Stimulated activated CD8-positive, alpha-beta memory T cell treated with anti-CD3 and anti-CD28 coated beads, Interleukin-4, amount 100 ng/mL, for 24 hours (primary cell): ENCODE measurements at places on chromosomes 1 and 21.

DNA sequence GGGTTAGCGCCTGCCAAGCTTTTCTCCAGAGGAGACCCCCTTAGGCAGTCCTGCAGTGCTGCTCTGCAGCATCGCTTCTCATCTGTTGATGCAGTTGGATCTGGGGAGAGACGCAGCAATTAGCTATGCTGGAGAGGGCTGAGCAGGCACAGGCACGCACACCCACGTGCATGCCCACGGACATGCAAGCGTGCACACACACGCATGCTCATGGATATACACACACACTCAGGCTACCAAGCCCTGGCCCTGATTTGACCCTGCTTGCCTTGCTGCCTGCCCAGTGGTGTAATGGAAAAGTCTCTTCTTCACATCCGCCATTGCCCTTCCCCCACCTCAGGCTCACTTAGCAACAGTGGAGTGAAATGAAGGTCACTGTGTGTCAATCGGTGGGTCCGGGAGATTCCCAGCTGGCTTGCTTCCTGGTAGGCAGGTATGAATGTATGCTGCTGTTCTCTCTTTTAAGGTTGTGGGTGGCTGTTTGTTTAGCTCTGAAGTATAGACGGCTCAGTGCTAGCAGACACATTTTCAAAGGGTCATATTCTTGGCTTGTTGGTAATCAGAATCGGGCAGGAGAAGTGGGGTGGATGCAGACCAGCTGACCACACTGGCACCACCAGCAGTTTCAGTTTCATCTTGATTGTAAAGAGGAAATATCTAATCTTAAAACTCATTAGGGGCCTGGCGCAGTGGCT is 9.5 kb downstream of the ATP1B1 start:
- no peak for DNase-seq

DNA sequence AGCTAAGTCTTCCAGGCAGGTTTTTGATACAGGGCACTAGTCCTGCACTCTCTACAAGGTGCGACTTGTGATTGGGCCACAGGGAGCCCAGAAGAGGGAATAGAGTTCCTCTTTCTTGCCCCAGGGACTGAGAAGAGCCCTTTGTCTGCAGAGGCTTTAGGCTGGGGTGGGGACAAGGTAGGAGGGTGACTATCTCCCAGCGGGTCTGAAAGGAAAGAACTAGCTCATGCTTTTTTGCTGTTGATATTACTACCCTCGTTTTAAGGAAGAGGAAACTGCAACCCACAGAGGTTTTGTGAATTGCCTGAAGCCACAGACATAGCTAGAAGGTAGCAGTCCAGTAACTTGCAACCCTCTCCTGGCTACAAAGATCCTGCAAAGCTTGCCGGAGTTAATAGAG is 615.2 kb downstream of the MATN1 start:
- DNase-seq = no peak

DNA sequence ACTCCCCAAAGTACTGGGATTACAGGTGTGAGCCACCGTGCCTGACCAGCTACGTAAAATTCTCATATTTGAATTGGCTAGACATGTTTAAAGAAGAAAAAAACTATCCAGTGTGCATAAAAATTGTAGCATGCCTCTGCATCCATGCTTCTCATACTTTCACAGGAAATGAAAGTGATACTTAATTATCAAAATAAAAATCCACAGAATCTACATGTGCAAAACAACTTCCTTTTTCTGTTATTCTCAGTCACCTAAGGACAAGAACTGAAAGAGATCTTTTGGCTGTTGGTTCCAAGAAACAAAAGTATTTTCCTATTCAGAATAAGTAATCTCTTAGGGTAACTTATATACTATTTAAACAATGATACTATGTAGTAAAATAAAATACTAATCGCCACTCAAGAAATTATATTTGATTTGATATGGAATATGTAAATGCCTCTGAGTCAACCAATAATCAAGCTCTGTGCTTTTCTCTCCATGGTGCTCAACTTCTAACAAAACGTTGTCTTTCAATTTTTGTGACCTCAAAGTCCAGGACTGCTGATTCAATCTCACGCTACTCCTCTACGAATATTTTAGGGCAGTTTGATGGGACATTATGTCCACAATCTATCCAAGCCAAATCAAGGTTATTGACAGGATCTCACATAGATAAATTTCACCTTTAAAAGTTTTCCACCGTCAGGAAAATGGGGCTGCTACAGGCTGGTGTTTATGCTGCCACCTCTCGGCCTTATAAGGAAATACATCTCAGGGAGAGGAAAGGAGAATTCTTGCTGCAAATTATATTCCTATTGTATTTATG is 102.7 kb downstream of the ZNF281 start:
- no peak for DNase-seq

- DNase-seq = no peak
Measured at GRCh38 chr1:83545066-83545862, 453.7 kb downstream of the TTLL7 start.

DNA sequence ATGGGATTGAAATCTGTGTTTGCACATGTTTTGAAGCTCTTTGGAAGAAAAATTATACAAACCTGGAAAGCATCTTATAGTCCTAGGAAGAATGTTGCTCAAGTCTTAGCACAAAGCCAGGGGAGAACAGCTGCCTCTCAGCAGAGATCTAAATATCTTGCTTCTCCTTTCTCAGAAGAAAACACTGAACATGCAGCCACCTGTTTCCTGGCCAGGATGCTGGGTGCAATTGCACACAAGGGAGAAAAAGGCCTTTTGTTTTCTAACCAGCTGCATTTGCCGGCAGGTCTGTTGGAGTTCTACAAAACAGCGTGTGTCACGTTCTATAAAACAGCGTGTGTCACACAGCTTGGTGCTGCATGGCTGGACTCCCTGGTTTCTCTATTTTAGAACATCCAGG is 259.6 kb upstream of the PLD5 start:
- no peak for DNase-seq

- no peak for DNase-seq
Measured at GRCh38 chr21:42580076-42580792, 66.6 kb downstream of the SLC37A1 start.

DNA sequence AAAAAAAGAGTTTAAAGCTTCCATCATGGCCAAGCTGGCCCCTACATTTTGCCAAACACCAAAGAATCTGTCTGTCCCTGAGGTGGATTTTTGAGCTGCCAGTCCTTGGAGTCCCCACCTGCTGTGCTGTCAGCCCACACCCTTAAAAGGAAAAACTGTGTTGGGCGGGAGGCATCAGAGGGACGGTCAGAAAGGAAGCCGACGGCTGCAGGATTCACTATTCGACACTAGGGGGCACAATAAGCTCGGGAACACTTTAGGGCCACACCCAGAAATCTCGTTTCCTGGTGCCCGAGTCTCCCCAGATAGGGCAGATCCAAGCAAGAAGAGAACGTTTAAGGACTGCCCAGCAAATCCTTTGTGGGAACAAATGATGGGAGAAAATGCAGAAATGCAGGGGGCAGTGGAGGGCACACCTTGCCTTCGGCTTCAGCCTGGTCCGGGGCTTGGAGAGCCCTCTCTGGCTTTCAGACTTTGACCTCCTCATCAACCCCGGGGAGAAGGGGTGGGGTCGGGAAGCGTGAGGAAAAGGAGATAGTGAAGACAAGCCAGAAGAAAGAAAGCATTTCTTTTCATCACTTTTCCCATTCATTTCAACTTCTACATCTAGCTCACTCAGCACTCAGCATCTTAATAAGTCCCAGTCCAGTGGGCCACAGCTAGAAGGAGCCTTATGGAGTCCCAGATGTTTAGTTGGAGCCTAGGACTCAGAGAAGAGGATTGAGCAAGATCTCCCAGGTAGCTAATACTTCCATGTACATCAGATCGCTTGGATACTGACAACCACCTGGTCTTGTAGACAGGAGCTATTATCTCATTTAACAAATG is 5.0 kb upstream of the CTTNBP2NL start:
- peak; percentile 56 for DNase-seq

DNA sequence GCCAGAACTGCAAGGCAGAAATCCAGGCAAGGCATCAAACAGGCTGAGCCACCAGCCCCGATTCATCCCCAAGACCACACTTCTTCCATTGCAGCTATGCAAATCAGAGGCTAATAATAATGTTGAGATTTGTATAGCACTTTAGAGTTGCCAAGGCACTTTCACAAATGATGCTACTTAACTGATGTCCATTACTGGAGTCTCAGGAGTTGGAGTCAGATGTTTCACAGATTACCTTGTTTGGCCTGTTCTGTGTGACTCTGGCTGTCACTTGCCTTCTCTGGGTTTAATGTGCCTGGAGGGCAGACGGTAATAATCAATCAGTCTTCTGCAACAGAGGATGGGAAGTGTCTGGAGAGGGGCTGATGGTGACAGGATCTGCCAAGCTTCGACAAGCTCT is 40.8 kb upstream of the MPZL1 start:
- DNase-seq = no peak

GRCh38 chr1:14615549-14616218 is 17.2 kb downstream of the KAZN start:
- DNase-seq = no peak

GRCh38 chr1:13703128-13703513 is 3.1 kb downstream of the PRDM2 start:
- DNase-seq = no peak

GRCh38 chr1:36532810-36533401 is 50.2 kb upstream of the CSF3R start:
- DNase-seq = no peak

- no peak for DNase-seq
Measured at GRCh38 chr1:84988588-84988987, 8.3 kb downstream of the MCOLN2 start.

DNA sequence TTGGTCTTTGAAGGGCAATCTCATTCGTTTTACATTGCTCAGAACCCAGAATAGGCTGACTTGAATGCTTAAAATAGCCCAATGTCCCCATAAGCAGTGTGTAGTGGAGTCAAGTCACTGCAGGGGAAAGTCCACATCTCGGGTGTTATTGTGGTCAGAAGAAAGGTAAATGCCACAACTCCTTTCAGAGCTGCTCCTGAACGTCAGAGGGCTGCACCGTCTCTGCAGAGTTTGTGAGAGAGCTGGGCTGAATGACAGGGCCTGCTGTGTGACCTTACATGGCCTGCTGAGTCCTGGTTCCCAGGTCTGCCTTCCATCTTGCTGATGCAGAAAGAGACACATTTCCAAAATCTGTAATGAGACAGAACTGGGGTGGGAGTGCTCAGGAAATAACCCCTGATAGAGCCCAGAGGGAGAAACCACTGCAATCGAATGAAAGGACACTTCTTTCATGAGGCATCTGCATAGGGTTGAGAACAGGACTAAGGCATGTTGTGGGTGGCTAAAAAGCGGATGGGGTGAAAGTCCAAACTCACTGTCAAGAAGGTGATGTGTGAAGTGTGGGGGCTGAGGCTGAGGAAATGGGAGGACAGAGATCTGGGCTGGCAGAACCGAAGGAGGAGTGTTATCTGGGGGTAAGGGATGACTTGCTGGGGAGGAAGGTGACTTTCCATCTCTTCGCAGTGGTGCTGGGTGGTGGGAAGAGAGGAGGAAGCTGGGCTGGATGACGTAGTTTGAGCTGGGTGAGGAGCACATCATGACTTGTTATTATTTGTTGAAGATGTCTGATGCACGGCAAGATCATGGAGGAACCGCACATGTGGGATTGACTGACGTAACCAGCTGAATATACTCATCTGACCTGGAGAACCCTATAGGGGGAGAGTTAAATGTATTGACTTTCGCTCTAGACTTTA is 33.7 kb downstream of the XCL2 start:
- DNase-seq = peak; percentile 19

DNA sequence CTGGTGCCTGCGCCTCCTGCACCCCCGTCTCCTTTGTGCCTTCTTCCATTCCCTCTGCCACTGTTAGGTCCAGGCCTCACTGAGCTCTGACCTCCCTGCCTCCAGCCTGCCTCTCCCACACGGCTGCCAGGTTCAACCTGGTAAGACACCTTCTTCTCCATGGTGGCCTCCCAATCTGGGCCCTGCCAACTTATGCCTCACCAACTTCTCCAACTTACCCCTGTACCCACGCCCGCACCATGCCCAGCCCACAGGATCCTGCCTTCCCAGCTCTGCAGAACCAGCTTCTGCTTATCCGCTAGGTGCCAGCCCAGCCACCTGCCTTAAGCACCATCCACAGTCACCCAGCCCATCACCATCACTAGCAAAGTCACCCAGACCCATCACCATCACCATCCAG is 37.2 kb downstream of the PDE9A start:
- no peak for DNase-seq

DNA sequence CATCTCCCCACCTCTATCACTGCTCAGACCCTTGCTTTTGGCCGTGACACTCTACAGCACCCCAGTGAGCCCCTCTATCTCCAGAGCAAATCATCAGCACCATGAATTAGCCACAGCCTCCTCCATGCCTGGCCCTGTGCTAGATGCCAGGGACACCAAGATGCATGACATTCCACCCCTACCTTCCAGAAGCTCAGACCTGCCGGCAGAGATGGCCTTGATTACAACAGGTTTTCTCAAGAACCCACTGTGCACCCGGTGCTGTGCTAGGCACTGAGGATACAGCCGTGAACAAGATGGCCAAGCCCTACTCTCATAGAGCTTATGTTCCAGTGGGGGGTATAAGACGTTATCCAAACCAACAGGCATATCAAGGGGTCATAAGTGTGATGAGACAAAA is 30.6 kb downstream of the CDK18 start:
- DNase-seq = no peak

- DNase-seq = no peak
Measured at GRCh38 chr1:44616991-44617702, 57.1 kb downstream of the TMEM53 start.

- no peak for DNase-seq
Measured at GRCh38 chr1:20480951-20481617, 4.9 kb downstream of the CAMK2N1 start.

DNA sequence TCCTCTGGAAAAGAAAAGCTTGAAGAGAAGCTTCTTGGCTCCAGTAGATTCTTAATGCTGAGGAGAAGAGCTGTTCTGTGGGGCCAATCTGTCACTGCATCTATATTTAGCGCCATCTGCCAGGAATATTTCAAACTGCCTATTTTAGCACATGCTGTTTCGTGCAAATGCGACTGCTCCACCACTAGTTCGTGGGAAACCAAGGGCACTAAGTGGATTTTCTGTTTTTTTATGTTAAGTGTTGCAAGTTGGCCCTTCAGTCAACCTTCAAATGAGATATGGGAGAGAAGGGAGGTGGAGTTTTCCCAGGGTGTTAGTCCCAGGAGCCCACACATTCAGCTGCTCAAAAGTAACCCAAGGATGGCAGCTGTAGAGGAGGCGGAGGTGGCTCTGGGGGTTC is 91.9 kb downstream of the TSEN15 start:
- no peak for DNase-seq

DNA sequence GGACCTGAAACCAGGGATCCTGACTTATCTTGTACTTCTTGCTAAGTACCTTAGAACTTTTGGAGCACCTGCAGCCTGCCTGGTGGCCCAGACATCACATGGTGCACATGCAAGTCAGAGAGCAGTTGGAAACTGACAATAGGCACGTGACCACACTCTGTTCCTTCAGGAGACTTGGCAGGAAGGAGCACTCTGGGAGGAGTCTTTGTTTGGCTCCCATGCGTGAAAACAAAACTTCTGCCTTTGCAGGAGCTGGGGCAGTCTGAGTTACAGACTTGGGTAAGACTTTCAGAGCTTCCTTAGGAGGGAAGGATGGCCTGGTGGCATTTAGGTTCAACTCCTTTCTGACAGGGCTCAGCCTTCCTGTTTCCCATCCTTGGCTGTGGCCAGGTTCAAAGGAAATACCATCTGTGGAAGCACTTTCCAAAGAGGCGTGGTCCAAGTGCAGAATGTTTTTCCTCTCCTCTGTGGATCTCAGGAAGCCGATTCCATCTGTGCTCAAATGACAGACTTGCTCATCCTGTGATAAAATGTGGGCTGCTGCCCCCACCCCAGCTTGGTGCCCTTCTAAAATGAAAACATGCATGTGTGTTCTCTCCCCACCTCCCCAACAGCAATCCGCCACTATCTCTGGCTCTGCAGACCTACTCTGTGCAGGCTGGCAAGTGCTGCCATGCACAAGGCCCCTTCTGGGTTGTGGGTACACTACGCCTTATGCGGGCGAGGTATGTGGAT is 14.1 kb upstream of the ZNF436 start:
- no peak for DNase-seq
